ENCODE measurements at places on chromosomes 3 and 15.

GRCh38 chr15:53513431-53513830 is 246.0 kb downstream of the WDR72 start:
- DNase-seq: no peak

GRCh38 chr15:80977627-80978036 is 12.0 kb downstream of the MESD start:
- DNase-seq: no peak

GRCh38 chr3:103512595-103512994 is 1077.8 kb downstream of the ZPLD1 start:
- no peak for DNase-seq

- no peak for DNase-seq
Observed at GRCh38 chr3:10272977-10273376, 19.8 kb downstream of the GHRL start.

GRCh38 chr3:153577059-153577736 is 415.2 kb downstream of the RAP2B start:
- DNase-seq: no peak

- no peak for DNase-seq
Observed at GRCh38 chr3:18443665-18444594, 18.8 kb upstream of the SATB1 start.

DNA sequence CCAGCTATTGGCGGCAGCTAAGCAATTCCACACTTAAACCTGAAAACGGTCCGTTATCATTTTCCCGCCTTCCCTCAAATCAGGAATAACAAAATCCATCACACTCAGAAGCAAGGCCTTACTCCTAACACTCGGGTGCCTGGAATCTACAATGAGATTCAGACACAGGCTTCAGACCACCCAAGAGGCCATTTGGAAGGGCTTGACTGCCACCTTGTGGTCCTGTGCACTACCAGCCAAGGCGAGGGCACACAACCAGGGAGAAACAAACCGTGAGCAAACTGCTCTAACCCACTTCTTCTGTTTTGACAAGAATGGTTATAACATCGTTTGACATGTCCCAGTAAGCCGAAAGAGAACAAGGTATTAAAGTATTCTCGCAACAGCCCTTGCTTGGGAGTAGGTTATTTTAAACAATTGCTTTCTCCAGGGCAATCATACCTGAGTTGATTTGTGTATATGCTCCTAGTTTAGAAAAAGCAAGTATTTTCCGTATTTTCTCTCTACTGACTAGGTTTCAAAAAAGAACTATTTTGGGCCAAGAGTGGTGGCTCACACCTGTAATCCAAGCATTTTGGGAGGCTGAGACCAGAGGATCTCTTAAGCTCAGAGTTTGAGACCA is 40.1 kb upstream of the TAFA4 start:
- DNase-seq: peak; percentile 32

GRCh38 chr3:97990624-97991292 is 18.5 kb upstream of the RIOX2 start:
- no peak for DNase-seq

DNA sequence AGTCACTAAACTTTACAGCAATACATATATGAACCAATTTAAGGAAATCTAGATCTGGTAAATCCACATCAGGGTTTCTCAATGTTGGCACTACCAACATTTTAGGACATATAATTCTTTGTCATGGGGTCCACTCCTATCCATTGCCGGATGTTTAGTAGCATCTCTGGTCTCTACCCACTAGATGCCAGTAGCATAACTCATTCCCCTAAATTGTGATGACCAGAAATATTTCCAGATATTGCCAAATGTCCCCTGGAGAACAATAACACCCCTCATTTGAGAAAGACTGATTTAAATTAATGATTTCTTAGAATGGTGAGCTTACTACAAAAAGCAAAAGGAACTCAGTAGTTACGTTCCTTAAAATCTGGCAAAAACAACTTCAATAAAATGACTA is 23.1 kb upstream of the ANKRD28 start:
- DNase-seq: no peak
